ENCODE measurements at places on chromosomes 1 and 21.

DNA sequence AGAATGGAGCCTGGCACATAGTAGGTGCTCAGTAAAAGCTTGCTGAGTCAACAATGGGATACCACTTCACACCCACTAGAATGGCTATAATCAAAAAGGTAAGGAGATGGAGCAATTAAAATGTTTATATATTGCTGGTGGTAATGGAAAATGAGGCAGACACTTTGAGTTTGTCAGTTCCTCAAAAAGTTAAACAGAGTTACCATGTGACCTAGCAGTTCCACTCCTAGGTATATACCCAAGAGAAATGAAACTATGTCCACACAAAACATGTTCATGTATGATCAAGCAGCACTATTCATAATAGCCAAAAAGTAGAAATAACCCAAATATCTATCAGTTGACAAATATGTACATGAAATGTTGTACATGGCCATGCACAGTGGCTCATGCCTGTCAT lies 74.8 kb upstream of the ECE1 start:
- DNase-seq = no peak

- DNase-seq = no peak
These were observed 93.2 kb upstream of the HNRNPU start for GRCh38 chr1:244957525-244957924.

DNA sequence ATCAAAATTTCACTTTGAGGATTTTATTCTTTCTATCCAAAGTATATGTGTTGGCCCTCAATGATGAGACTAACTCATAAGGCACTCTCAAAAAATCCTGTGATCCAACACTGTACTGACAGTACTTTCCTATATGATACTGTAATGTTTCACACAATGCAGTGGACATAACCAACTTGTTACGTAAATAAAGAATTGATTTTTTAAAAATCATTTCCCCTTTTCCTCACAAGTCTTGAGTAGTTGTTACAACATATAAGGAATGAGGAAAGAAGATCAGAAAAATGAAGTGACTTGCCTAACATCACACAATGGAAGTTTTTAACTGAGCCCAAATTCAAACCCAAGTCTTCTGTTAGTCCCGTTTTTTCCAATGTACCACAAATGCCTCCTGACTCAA lies 17.2 kb downstream of the PTP4A2 start:
- DNase-seq = no peak

DNA sequence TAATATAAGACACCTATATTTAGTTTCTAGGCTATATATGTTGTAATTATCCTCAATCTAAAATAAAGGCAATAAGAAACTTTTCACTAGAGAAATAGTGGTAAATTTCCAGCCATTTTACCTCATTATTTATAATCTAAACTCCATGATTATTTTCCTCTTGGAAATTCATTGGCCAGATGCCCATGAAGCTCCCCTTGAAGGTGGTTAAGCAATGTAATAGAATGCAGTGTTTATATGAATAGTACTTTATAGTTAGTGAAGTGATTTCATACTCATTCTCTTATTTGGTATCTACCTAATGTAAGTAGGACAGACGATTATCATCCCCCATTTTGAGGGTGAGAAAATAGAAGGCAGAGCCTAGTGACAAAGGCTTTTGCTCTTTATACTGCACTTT lies 26.5 kb downstream of the NFYC start:
- no peak for DNase-seq

GRCh38 chr1:39346872-39347271 lies 142.4 kb downstream of the MACF1 start:
- DNase-seq = no peak

- no peak for DNase-seq
These were observed 2.2 kb downstream of the SLC30A2 start for GRCh38 chr1:26043765-26044164.

DNA sequence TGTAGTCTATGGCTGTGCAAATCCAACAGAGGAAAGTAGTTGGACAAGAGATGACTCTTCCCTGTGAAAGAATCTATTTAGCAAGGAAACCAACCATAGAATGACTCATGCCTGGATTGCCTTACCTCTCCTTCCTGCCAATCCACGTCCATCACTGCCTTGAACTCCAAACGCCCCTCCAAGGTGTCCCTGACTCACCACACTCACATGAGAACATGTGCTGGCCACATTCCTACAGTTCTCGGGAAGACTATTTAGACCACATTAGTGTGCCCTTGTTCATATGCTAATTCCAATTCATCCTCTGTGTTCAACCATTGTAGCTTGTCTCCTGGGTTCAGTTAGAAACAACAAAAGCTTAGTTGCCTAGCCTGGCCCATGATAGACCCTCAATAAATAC lies 157.3 kb downstream of the SLC30A10 start:
- DNase-seq = no peak

- DNase-seq = no peak
These were observed 190.2 kb downstream of the NR5A2 start for GRCh38 chr1:200217703-200218102.

DNA sequence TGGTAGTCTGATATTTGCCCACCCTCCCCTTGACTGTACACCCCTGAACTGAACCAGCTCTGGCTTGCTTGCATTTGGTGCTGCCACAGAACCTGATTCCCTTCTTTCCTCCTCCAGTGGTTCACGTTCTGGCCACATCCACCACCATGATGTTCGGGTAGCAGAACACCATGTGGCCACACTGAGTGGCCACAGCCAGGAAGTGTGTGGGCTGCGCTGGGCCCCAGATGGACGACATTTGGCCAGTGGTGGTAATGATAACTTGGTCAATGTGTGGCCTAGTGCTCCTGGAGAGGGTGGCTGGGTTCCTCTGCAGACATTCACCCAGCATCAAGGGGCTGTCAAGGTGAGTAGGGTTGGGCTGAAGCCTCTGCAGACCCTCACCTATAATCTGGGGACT lies 1.8 kb downstream of the CDC20 start:
- DNase-seq = no peak

DNA sequence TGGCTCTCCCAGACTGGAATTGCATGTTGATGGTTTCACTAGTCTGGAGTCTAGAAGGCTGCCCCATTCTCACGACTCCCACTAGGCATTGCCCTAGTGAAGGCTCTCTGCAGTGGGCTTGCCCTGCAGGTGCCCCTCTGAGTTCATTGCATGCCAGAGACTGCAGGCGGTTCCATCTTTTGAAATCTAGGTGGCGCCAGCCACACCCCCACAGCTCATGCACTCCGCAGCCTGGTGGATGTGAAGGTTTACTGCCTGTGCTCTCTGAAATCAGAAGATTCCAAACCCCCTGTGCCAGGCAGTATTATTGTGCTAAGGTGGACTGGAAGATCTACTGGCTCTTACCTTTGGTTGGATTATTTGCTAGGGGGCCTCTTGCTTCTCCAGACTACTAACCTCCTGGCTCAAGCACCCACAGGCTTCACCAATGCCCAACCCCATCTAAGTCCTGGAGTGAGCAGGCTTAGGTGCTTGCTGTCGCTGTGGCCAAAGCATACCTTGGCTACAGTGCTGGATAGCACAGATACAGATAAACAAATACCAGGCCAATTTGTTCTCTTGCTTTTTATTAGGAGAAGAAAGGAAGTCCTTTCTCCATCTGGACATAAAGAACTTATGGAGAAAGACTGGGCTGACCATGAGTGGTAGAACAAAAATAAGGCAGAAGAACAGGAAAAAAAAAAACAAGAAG lies 83.5 kb upstream of the SIM2 start:
- DNase-seq = no peak

GRCh38 chr1:46102769-46103476 lies 29.5 kb downstream of the PIK3R3 start:
- DNase-seq = peak; percentile 0
